Activated naive CD4-positive, alpha-beta T cell treated with anti-CD3 and anti-CD28 coated beads for 36 hours (primary cell): ENCODE measurements at places on chromosomes 11 and 22.
A peak's percentile ranks its signal among the peaks of the same experiment; 100 is the strongest.

GRCh38 chr11:64516226-64516625 lies 74.8 kb upstream of the SLC22A12 start:
- DNase-seq, result peak; percentile 20

GRCh38 chr11:12705874-12706273 lies 31.7 kb downstream of the TEAD1 start:
- no peak for DNase-seq

GRCh38 chr11:73565804-73566203 lies 32.1 kb downstream of the FAM168A start:
- DNase-seq, result no peak

- DNase-seq, result no peak
Measured at GRCh38 chr11:3767536-3767935, 29.8 kb downstream of the NUP98 start.

- DNase-seq, result no peak
Measured at GRCh38 chr22:50001388-50002231, 11.0 kb downstream of the IL17REL start.

DNA sequence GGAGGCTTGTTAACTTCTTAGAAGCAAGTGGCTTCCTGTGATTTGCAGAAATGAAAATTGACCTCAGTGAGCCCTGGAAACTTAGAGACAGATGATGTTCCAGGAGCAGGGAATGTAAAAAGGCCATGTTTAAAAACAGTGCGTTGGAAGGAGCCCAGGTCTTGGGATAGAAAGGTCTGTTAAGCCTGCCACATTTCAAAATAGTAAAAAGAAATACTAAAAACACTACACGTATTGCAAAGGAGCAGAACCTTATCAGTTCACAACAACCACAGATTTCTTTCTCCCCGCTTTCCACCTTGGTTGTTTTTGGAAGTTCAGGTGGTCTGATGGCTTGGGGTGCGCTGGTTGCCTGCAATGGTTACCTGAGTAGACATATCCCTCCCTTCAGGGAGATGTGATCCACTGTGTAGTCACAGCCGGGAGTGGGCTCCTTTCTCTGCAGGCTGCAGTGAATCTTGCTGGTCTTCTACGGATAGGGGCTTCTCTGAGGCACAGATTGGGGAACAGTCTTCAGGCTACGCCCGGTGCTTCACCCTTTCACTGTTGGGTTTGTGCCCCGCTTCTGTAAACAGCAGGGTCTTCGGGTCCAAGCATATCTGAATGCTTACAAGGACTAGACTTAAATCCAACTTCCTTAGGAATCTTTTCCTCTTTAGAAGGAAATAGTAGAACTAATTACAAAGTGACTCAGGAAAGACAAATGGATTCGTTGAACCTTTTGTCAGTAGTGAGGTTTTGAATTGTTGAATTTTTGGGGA lies 1.9 kb downstream of the TEAD1 start:
- no peak for DNase-seq

- no peak for DNase-seq
Measured at GRCh38 chr11:129061492-129062230, 119.0 kb upstream of the TP53AIP1 start.

DNA sequence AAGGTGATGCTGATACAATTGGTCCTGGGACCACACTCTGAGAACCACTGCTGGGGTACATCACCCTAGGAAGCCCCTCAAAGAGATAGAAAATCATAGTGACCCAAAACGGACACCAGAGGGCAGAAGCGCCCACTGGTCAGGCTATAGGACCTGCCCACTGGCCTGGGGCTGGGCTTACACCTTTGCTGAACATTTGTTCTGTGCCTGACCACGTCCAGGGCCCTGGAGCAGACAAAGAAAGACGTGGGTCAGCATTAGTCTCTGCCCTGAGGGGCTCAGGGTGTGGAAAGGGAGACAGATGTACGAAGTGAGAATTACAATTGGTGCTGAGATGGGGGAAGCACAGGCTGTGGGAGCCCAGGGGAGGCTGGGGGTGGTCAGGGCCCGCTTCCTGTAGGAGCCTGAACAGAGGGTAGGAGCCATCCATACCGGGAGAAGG lies 14.4 kb upstream of the SERPINH1 start:
- DNase-seq, result peak; percentile 59

GRCh38 chr11:57983191-57983590 lies 40.5 kb upstream of the OR9Q1 start:
- no peak for DNase-seq

GRCh38 chr22:47687346-47687655 lies 924.9 kb downstream of the TBC1D22A start:
- DNase-seq, result no peak

- no peak for DNase-seq
Measured at GRCh38 chr11:28227460-28227859, 119.3 kb downstream of the METTL15 start.

DNA sequence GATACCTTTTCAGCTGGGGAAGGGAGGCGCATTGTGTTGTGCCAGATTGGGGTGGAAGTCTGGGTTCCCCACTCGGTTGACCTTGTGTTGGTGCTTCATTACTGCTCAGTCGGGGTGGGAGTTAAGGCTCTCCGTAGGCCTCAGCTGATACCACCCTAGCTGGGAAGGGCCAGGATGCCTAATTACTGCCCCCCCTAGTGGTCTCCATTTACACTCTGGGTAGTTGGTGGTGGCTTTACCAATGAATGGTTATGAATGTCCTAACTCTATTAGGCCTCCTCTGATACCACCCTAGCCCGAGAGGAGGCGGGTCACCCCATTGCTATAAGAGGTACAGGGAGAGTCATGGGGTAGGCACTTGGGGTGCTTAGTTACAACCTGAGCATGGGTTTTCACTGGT lies 27.5 kb upstream of the HIKESHI start:
- DNase-seq, result no peak

- no peak for DNase-seq
Measured at GRCh38 chr22:23603266-23603665, 23.2 kb upstream of the IGLL1 start.

- no peak for DNase-seq
Measured at GRCh38 chr11:86070142-86071056, 1.5 kb upstream of the PICALM start.

DNA sequence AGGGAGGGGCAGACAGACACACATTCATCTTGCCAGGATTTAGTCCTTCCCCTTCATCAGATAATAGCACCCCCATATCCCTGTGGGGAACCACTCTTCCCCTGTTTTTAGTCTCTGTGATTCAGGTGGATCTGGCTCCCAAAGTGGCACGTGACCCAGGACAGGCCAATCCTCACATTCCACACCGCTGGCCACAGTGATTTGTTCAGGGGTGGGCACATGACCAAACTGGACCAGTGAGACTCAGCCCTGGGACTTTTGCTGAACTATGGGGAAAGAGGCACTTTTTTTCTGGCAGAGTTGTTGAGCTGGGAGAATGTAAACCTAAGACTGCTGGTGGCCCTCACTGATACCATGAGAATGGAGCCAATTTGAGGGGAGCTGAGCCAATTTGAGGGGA lies 19.1 kb upstream of the KCNJ11 start:
- no peak for DNase-seq

- DNase-seq, result no peak
Measured at GRCh38 chr22:17343766-17344165, 25.5 kb upstream of the CECR2 start.

DNA sequence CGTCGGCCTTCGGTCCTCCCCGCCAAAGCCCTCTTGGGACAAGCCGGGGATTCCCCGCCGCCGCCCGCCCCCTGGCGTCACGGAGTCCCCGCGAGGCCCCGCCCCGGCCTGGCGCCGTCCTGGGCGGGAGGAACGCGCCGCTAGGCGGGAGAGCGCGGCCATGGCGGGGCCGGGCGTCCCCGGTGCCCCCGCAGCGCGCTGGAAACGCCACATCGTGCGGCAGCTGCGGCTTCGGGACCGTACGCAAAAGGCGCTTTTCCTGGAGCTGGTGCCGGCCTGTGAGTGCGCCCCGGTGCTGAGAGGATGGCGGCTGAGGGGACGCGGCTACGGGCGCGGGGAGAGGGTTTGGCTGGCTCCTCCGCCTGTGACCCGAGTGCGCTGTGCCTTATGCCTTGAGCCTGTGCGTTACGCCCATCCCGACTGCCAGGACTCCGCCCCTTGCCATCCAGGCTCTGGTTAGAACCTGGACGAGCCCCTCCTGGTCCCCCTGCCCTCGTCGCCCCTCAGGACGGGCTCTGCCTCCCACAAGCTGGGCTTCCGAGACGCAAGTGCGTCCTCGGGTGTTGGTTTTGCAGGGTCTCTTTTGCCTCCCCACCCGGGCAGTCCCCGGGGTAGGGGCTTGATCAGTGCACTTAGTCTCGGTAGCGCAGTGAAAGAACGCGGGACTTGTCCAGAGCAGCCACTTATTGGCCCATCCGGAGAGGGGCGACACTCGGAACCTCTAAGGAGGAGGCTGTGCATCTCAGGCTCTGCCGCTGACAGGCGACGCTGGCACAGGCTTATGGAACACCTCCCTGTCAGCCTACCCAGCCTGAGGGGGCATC lies at the start of gene ATG16L2:
TSS of gene ATG16L2 (plus strand) at position 126 of the 824 bp plus-strand sequence. CDS start at position 161, 35 bp downstream.
- peak; percentile 89 for DNase-seq

GRCh38 chr22:18050065-18050464 lies 25.7 kb upstream of the MICAL3 start:
- no peak for DNase-seq

- no peak for DNase-seq
Measured at GRCh38 chr11:18956630-18957029, 17.4 kb upstream of the MRGPRX1 start.

DNA sequence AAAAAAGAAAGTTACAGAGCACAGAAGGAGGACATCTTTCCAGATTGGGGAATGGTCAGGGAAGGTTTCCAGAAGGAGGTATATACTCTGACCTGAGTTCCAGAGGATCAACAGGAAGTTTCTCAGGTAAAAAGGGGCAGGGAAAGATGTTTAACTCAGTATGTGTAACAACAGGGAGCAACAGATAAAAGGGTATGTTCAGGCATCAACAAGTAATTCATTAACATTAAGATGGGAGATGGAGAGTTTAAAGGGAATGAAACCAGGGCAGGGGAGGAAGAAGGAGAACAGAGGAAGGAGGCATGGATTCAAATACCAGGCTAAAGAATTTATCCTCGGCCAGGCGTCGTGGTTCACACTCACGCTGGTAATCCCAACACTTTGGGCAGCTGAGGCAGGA lies 2.5 kb upstream of the DENND5A start:
- DNase-seq, result no peak

DNA sequence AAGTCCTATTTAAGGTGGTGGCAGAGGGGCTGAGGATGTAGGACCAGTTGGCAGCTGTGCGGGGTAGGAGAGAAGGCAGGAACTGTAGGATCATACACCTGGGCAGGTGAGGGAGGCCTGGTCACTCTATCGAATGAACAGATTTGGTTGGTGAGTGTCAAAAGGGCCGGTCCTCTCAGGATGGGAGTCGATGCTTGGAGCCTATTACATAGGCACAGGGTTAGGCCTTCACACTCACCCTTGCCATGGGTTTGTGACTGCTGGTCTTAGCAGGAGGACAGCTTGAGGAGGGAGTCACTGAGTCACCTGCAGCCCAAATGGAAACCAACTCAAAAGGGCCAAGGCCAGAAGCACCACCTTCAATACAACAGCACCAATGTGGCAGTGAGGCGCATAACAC lies 80.2 kb upstream of the NARS2 start:
- no peak for DNase-seq

- no peak for DNase-seq
Measured at GRCh38 chr11:110960167-110960566, 247.9 kb upstream of the ARHGAP20 start.

DNA sequence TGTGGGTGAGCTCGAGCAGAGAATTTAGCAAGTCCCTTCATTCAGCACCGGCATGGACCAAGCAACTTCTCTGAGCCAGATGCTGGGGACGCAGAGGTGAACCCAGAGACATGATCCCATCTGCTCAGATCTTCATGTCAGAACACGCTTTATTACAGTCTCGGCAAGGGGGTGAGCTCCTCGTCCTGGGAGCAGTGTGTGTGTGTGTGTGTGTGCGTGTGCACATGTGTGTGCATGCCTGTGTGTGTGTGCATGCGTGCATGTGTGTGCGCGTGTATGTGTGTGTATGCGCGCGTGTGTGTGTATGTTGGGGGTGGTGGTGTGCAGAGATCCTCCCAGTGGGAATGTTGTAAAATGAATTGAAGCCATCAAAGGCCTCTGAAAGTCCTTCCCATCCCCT lies 9.8 kb downstream of the MIAT start:
- no peak for DNase-seq

DNA sequence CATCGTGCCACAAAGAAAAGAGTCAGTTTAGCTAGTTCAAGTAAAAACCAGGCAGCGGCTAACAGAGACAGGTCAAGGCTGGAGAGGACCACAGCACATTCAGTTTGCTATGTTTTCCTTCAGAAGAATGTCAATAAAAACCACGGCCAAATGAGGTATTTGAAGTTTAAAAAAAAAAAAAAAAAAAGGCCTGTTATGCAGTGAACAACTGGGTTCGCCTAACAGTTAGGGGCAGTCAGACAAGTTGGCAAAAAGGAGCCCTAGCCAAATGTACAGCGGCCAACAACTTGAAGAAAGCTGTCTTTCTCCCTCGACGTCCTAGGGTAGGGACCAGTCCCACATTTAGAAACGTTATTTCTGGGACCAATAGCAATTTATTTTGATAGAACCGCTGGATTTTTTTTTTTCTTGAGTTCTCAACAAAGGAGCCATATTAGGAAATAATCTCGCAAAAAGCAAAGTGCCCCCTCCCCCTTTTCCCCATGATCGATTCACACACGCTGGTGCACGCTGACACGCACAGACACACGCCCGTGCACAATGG lies 237.8 kb downstream of the TTC28 start:
- DNase-seq, result no peak

- DNase-seq, result no peak
Measured at GRCh38 chr11:117273550-117274289, 17.4 kb upstream of the BACE1-AS start.

GRCh38 chr22:19762568-19763457 lies 2.2 kb downstream of the TBX1 start:
- no peak for DNase-seq

GRCh38 chr11:9266926-9267325 lies 1.8 kb upstream of the DENND5A start:
- no peak for DNase-seq

DNA sequence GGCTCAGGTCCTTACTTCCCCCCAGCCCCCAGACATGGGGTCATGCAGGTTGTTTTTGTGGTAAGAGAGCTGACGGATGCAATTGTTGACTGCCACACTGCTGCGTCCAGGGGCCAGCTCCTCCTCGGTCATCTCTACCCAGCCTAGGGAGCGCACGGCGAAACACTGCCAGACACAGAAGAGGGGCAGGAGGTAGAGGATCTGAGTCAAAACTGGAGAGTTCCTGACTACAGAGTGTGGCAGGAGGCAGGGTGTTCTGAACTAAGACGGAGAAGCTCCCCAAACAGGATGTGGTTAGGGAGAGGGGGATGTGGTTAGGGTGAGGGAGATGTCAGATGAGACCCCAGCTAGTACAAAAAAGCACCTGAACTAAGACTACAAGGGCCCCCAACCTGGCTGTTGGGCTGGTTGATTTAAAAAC lies 12.3 kb downstream of the SMPD1 start:
- peak; percentile 94 for DNase-seq
